ENCODE measurements at places on chromosomes 1 and 21.

GRCh38 chr1:32341186-32341757 lies 5.2 kb upstream of the MARCKSL1 start:
- no peak for DNase-seq

GRCh38 chr1:210321552-210321951 lies 7.2 kb upstream of the HHAT start:
- no peak for DNase-seq

- no peak for DNase-seq
Observed at GRCh38 chr1:38061883-38062328, 15.3 kb upstream of the POU3F1 start.

DNA sequence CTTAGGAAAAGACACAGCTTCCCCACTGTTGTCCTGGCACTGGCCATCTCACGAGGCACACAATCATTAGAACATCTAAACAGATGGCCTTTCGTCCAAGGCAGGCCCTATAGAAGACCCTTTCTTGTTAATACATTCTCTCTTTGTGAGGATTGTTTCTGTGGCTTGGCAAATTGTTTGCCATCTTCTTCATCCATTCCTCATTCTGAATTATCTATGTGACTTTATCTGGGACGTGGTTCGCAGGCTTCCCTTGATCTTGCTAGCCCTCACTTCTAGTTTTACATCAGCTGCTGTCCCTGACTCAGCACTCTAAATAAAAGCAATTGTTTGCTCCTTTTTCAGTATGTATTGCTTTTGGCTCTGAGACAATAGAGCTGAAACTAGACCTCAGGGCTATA lies 101.1 kb upstream of the ZC3H11B start:
- peak; percentile 32 for DNase-seq

DNA sequence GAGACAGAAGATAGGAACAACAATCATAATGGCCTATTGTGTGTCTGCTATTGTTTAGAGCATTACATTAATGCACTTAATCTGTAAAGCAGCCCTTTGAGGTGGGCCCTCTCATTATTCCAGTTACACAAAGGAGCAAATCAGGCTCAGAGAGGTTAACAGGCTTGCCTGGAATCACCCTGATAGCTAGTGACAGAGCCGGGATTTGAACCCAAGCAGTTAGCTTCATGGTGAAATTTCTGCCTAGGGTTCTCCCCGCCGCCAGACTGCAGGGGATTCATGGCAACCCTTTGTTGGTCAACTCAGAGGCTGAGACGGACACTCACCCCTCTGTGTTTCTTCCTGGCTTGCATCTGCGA lies 7.1 kb downstream of the HEYL start:
- no peak for DNase-seq

DNA sequence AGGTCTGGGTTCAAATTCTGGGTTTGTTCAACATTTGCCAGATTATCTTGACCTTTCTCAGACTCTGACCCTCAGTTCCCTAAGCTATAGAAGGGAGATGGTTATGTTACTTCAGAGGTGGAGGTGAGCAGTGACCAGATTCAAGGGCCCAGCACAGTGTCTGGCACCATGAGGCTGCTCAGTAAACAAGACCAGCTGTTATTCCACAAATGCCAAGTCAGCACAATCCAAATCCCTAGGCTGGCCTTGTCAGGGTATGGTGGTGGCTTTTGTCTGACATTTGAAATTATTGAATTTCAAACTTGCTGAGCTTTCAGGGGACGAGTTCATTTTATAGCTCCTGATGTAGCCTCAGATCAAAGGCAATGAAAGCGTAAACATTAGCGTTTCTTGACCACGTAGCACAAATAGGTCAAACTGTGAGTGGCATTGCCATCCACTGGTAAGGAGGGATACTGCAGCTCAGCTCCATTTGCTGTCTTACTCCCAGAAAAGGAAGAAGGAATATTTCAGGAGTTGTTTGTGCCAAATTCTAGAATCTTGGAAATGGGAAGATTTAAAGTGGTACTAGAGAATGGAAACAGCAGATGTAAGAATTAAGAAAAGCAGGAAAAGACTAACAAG lies 94.3 kb upstream of the EDN2 start:
- DNase-seq, result peak; percentile 65

GRCh38 chr1:238608144-238608543 lies 717.4 kb upstream of the ZP4 start:
- no peak for DNase-seq

DNA sequence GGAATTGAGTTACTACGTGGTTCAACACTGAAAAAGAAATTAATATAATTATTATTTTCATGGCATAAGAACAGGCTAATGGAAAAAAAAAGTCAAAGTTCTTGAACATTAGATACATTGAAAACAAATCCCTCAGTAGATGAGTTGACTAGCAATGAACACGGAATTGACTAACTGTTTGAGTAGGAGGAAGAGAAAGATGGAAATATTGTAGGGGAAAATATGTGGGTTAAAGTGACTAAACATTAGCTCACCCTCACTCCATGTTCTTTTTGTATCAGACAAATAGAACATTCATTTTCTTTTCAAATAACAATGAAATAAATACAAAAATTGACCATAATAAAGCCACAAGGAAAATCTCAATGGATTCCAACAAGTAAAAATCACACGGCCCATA lies 84.3 kb downstream of the KCNK2 start:
- DNase-seq, result no peak

All from mesendoderm (in vitro differentiated cells).